ENCODE measurements at places on chromosomes 2 and 18.

GRCh38 chr2:172624996-172625395, 69.1 kb downstream of the PDK1 start:
- DNase-seq: no peak

GRCh38 chr2:227849906-227850305, 21.5 kb upstream of the DAW1 start:
- DNase-seq: peak; percentile 21

GRCh38 chr2:30984148-30984547, 154.1 kb downstream of the GALNT14 start:
- no peak for DNase-seq

- no peak for DNase-seq
Measured at GRCh38 chr2:127790694-127791529, 20.1 kb downstream of the WDR33 start.

DNA sequence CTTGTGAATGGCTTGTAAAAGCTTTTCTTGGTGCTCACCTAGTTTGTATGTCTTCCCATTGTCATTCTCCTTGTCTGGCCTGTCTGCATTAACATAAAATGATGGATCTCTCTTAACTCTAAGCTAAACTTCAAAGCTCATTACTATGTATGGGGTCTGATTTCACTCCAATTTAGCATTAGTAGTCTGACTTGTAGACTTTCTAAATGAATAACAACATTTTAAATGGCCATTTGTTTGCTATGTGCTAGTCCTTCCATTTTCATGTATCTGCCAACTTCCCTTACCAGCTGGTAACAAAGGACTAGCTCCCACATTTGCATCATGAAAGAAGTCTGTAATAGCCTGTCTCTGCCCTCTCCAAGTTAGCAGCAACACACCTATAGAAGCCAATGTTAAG, 324.2 kb upstream of the RGPD4 start:
- DNase-seq: no peak

DNA sequence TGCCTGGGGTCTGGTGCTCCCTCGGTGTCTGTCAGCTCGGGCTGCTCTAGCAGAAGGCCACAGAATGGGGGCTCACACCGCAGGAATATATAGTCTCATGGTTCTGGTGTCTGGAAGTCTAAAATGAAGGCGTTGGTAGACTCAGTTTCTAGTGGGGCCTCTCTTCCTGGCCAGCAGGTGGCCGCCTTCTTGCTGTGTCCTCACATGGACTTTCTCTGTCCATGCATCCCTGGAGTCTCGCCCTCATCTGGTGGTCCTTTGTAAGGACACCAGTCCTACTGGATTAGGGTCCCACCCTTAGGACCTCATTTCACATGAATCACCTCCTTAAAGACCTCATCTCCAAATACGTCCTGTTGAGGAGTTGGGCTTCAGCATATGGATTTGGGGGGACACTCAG, 65.7 kb downstream of the RRM2 start:
- DNase-seq: no peak

DNA sequence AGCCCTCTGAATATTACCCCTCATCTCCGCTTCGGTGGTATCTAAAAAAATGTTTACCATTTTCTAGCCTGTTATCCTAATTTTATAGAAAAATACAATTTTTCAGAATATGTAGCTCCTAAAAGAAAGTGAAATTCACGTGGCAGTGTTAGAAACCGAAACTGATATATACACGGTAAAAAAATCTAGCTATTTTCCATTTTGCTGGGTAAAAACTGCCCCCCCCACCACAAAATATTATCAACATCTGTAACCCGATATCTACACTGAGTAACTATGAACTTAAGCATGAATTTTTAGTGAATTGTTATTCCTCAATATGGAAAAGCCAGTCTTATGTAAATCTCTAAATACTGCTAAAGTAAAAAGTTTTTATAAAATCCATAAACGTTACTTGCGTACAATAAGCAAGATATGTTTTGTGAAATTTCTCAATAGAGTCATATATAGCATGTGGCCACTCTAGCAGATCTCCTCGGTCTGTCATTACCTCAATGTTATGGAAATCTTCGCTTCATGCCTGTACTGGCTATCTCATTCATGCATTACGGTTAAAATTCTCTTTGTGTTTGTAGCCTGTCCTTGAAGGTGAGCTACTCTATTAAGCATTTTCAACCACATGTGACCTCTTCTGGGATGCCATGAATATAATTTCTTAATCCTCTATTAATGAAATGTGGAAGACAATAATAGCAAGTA, 524.2 kb downstream of the TRIB2 start:
- no peak for DNase-seq

DNA sequence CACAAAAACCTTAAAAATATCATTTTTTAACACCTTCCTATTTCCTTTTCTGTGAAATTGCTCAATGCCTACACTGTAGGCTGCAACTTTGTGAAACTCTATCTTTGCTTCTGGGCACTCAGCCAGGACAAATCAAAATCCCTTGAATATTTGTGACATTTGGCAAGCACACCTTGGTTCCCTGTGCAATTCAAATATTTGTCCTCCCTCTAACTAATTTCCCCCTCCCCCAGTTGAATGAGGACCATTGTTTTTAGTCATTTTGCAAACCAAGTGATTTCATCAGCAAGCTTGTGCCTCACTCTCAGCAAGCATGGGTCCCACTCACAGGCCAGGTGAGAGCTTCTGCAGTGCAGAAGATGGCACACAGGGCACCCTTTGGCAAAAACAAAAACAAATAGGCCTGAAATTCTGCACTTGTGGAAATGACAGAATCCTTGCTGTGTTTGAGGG, 541.5 kb downstream of the CNTNAP5 start:
- no peak for DNase-seq

GRCh38 chr18:32956591-32957315, 183.9 kb upstream of the KLHL14 start:
- no peak for DNase-seq

GRCh38 chr2:222945887-222946286, 85.1 kb downstream of the ACSL3 start:
- DNase-seq: no peak

- DNase-seq: peak; percentile 83
Measured at GRCh38 chr2:196293751-196294515, 122.6 kb upstream of the STK17B start.

- DNase-seq: no peak
Measured at GRCh38 chr2:126059379-126059778, 596.6 kb upstream of the GYPC start.

DNA sequence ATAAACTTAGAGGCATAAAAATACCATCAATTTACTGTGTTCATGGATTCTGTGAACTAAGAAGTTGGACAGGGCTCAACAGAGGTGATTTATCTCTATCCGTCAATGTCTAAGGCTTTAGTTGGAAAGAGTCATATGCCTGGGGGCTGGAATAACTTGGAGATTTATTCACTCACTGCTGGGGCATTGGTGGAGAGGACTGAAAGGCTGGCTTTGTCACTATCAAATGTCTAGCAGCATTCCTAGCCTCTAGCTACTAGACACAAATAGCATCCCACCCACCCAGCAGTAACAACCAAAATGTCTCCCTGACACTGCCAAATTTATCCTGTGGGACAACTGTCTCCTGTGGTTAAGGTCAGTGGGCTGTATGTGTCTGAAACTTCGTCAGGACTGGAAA, 71.0 kb downstream of the EVA1A start:
- DNase-seq: no peak

DNA sequence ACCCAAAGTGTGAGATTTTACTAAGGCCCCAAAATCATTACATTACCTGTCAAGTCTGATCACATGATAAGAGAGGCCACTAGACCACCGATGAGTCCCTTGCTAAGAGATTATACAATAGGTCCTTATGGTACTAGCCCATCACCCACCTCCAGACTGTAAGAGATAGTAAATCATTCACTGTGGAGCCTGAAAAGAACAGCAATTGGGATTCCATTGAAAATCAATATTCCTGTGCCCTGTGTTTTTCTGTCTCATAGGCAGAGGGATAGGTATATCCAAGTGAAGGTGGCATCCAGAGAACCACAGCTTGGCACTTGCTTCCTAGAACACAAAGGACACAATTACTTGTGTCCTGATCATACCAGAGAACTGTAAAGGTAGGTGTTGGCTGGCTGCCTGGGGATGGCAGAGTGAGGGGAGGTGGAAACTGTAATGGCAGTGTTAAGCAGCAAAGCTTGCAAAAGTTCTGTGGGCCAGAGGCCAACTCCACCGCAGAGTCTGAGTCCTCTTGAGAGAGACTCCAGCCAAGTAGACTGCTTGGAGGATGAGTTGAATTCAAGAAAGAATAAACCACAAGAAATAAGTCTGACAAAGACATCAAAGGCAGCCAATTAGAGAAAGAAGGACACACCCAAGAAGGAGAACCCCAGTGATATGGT, 102.0 kb upstream of the PIEZO2 start:
- peak; percentile 25 for DNase-seq

DNA sequence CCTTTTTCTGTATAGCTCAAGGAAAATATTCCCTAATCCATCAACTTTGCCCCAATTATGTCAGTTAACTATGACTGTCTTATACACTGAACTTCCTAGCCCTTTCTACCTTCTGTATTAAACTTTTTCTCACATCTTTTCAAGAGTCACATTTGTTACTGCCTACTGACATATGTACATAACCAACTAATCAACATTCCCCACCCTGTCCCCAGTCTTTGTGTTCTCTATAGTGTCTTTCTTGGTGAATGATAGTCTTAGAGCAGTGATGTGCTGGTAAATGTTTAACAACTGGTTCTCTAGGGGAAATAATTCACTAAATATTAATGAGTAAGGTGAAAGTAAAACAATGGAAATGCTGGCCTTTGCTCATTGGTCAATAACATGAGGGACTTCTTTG, 61.6 kb upstream of the PIK3C3 start:
- DNase-seq: no peak

DNA sequence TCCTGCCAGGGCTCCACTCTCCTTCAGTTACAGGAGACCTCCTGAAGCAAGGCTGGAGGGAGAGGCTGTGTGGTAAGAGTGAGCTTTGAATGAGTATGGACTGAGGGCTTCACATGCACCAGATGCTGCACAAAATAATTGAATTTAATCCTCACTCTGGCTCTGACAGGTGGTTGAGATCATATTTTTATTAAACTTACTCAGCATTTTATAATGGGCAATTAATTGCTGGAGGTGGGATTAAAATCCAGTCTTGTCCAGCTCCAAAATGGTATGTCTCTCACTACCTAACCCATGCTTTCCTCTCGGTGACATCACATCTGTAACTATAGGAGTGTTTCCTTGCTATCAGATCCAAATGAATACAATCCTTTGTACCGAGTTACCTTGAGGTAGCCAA, 66.2 kb upstream of the AQP4 start:
- no peak for DNase-seq

- DNase-seq: no peak
Measured at GRCh38 chr2:72033636-72034035, 114.0 kb downstream of the CYP26B1 start.

DNA sequence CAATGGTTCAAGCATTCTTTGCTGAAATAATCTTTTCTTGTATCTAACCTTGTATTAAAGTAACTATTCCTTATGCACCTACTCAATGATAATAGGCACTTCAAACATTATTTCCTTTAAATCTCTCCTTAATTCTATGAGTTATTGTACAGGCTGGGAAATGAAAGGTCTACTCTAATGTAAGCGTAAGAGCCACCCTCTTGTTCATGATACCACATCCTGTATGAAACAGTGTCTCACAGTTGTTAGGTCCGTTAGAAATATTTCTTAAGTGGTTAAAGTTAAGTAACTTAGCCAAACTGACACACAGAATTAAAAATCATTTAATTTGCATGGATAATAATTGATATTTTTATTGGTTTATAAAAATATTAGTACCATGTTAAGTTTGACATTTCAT, 162.5 kb upstream of the RPRM start:
- DNase-seq: no peak

DNA sequence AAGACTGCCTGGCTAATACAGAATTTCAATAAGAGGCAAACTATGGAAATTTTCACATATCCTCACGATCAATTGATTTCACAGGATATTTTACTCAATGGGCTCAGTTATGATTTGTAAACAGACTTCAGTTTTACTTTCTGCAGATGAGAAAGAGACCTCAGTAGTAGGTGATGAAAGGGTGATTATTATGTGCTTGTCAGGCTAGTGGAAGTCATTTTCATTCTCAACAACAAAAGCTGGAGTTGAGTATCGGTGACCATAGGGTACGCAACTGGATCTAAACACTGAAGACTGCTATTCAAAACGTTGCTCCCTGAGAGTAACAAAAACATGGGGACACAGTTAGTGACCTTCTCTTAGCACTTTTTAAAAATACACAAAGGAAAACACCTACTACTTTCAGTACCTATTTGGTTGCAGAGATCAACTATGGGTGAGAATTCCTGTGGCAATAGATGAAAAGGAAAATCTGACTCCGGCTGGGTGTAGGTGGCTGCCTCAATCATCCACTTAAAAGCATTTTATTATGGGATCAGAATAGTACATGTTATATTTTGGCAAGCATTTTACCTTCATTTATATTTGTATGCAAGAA, 126.2 kb upstream of the VRK2 start:
- DNase-seq: no peak

- no peak for DNase-seq
Measured at GRCh38 chr18:36132756-36133155, 3.1 kb downstream of the ELP2 start.

- no peak for DNase-seq
Measured at GRCh38 chr18:46322411-46322891, 218.3 kb downstream of the HAUS1 start.

DNA sequence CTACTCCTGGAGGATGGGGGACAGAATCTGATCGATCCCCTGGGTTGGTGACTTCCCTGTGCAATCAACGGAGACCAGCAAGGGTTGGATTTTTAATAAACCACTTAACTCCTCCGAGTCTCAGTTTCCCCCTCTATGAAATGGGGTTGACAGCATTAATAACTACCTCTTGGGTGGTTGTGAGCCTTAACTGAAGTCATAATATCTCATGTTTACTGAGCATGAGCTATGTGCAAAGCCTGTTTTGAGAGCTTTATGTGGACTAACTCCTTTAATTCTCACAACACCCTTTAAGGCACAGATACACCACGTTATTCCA, 844 bp downstream of the PROC start:
- DNase-seq: no peak

DNA sequence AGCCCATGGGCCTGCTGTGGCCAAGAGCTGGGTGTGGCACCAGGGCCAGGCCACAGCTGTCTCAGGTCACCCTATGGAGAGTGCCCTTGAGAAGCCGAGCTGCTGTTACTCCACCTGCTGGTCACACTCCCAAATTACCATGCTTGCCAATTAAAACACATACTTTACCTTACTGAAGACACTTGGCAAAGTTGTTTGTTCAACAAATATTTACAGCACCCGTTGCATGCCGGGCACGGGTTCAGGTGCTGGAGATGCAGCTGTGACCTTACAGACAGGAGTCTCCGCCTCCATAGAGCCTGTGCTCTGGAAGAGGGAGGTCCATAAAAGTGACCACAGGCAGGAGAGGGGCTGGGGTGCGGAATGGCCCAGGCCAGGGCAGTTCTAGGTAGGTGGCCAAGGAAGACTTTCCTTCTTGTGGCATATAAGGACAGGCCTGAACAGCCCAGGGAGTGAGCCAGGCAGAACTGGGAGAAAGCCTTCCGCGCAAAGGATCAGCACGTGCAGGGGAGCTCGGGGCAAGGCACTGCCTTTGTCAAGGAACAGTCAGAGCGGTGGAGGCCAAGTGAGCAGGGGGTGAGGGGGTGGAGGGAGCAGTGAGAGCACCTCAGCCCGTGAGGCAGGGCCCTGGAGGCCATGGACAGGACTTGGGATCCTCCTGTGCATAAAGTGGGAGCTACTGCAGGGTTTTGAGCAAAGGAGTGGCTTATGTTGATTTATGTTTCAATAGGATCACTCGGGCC, 23.6 kb upstream of the RBM44 start:
- DNase-seq: no peak

All from AG09309 (cell line).